ENCODE measurements at places on chromosomes 13 and 19. TPM values are rescaled to one million over a fixed set of nuclear protein-coding genes. Genes with fewer than 3 reads are reported as not detected.
A peak's percentile ranks its signal among the peaks of the same experiment; 100 is the strongest.

Gene SBNO2
- total RNA-seq, result 69.1 TPM

Gene PKN1
- 138 TPM for total RNA-seq

Gene ITGBL1
- total RNA-seq, result 360 TPM

DNA sequence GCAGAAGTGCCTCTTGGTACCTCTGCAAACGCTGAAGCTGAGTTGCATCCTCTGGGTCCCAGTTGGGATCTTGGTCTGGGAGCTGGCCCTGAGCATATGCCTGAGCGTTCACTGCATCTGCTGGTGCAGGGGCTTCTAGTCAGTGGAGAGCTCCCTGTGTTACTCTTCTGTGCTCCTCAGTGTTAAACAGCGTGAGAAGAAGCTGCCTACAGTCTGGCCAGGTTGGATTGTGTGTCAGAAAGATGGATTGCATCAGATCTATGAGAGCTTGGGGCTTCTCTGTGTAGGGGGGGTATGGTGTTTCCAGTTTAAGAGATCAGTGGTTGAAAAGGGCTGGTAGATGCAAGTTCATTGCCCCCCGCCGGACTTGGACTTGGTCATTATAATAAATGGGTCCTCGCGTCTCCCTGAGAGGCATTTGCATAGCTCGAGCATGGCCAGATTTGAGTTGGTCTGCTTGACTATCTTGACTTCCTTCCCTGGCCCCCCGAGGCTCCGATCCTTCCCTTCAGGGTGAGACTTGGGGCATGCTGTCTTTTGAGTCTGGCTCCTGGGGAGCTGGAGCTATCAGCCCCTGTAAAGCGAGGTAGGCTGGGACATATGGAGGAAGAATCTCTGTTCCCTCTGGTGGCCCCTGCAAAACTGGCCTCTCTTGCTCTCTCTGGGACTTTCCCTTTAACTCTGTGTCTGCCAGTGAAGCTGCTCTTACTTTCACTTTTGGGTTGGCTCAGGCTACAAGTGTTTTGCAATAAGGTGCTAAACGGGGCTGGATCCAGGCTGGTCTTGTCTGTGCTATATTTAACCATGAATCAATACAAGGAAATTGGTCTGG is 52.9 kb downstream of the OR10H4 start:
- H3K4me1 ChIP-seq, result peaks cover 30% of the 10 kb centered on the region
- peak; percentile 82 for DNase-seq
- H3K36me3 ChIP-seq, result no peaks in the 10 kb centered on the region
- H3K4me3 ChIP-seq, result peak overlapping the region; percentile 66
- peak overlapping the region; percentile 34 for H3K27ac ChIP-seq
- H3K27me3 ChIP-seq, result no peaks in the 10 kb centered on the region

DNA sequence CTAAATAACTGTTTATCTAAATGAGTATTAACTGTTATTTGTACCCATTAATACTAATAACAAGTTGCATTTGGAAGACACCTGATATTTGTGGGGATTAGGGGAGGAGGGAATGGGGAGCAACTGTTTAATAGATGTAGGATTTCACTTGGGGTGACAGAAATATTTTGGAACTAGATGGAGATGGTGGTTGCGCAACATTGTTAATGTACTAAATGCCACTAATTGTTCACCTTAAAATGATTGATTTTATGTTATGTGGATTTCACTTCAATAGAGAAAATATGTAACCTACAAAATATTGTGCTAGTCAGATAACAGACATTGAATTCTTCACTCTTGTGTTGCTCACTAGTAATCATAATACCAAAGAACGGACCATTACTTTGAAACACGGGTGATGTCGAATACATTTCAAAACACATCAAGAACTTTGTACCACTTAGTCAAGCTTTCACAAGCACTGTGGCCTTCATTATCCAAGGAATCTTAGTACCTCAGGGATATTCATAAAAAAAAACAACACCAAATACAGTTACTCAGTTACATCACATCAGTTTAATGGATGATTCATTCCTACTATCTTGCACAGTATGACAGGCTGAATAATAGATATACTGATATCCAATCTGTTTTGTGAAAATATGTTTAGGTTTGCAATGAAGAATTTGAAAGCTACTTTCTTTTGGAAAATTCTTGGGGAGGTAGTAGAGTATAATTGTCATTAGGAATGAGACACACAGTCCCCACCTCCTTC is 721.8 kb downstream of the PCDH9 start:
- no peak overlapping the region for H3K27ac ChIP-seq
- no peaks in the 10 kb centered on the region for H3K27me3 ChIP-seq
- DNase-seq, result no peak
- no peaks in the 10 kb centered on the region for H3K36me3 ChIP-seq
- peaks cover under 1% of the 10 kb centered on the region for H3K4me1 ChIP-seq
- no peak overlapping the region for H3K4me3 ChIP-seq

GRCh38 chr19:5345895-5346386 is 5.3 kb upstream of the PTPRS start:
- H3K27me3 ChIP-seq, result peaks cover 7% of the 10 kb centered on the region
- H3K27ac ChIP-seq, result no peak overlapping the region
- no peak overlapping the region for H3K4me3 ChIP-seq
- peak; percentile 79 for DNase-seq
- peaks cover 10% of the 10 kb centered on the region for H3K4me1 ChIP-seq

DNA sequence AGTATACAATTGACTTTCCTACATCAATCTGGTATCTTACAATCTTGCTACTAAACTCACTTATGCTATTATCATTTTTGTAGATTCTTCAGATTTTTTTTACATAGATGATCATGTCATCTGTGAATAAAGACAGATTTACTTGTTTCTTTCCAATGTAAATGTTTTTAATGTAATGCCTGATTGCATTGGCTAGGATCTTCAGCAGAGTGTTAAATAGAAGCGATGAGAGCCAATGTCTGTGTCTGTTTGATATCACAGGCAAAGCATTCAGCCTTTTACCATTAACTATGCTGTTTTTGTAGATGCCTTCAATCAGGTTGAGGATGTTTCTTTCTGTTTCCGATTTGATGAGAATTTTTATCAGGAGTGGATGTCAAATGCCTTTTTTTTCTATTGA is 19.2 kb downstream of the SLAIN1 start:
- no peaks in the 10 kb centered on the region for H3K36me3 ChIP-seq
- H3K4me3 ChIP-seq, result no peak overlapping the region
- DNase-seq, result no peak
- no peaks in the 10 kb centered on the region for H3K27me3 ChIP-seq

DNA sequence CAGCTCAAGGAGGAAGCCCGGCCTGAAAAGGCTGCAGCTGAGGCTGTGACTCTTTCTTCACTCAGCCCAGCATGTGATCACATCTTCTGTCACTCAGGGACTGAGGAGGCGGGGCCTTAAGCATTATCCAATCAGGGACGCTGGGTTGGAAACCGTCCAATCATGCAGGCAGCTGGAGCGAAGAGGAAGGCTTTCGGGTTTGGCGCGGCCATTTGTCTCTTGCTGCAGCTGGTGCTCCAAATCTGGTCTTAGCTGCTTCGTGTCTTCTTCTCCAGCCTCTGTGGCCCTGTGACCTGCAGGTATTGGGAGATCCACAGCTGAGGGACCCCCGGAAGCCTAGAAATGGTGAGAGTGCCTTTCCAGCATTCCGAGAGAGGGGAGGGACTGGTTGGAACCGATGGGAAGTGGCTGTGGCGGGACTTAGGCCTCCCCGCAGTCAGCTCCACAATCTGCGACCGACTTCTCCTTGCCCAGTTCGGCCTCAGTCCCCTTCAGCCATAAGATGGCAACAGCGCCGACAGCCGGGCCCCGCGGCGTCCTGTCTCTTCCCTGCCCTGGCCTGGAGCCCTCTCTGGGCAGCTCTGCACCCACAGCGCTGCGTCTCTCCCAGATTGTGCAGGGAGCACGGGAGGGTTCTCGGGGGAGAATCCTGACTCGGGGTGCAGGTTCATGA is at the start of gene ZNF90:
TSS of gene ZNF90 (plus strand) at position 210 of the 673 bp plus-strand sequence. CDS start at position 343, 133 bp downstream.
- H3K27ac ChIP-seq, result peak within 1 kb of the TSS; percentile 36
- no peaks in the 10 kb centered on the region for H3K36me3 ChIP-seq
- DNase-seq, result peak; percentile 91
- peak within 1 kb of the TSS; percentile 72 for H3K4me3 ChIP-seq
- H3K4me1 ChIP-seq, result peaks cover 8% of the 10 kb centered on the region
